Dorsolateral prefrontal cortex (tissue), 122 donors: ENCODE measurements at places on chromosomes 2 and 18. TPM values are rescaled to one million over a fixed set of nuclear protein-coding genes. Genes with fewer than 3 reads are reported as not detected.

GRCh38 chr2:58006952-58007284, 39.7 kb upstream of the VRK2 start:
- DNase-seq = no peak

GRCh38 chr2:234289834-234290590, 206.9 kb downstream of the ARL4C start:
- no peak for DNase-seq

GRCh38 chr2:167832868-167833287, 414.5 kb downstream of the STK39 start:
- DNase-seq = no peak

GRCh38 chr2:197799068-197799467, 5.3 kb upstream of the PLCL1 start:
- no peak for DNase-seq

NIFK gene
- 44.6 TPM for total RNA-seq

POTEJ gene
- total RNA-seq = not detected
